Prostate gland (tissue), 2 donors: ENCODE measurements at places on chromosomes 1 and 21. TPM values are rescaled to one million over a fixed set of nuclear protein-coding genes. Genes with fewer than 3 reads are reported as not detected.

GRCh38 chr1:198106011-198106410 is 50.8 kb upstream of the NEK7 start:
- DNase-seq = no peak
- H3K4me3 ChIP-seq = no peak overlapping the region
- no peaks in the 10 kb centered on the region for H3K4me1 ChIP-seq
- no peaks in the 10 kb centered on the region for H3K36me3 ChIP-seq

DNA sequence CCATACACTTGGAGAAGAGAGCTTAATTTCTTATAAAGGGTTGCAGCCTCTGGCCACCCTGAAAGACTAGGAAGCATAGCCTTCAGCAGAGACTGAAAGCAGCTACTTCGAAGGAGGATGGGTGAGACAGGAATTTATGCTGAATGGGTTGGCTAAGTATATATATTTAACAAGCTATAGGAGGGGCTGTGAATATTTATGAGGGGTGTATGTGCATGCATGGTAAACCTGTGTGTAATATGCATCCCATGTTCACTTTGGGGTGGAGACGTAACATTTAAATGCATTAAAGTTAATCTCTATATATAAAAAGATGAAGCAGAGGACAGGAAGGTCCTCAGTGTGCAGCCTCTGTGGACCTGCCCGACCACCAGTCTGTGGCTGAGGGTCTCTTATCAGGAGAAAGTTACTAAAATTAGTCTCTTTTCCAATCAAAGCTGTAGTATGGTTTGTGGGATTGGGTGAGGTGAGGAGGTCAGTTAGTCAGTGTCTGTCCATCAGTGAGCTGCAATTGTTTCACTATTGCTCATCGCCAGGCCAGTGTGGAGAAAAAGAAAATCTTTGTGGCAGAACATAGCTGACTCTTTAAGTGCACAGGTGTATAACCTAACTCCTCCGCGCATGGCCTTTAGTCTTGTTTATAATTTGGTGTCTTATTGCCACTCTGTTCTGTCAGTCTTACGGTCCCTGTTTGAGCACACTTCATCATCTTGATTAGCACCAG is 35.4 kb upstream of the DSCAM start:
- H3K4me1 ChIP-seq = no peaks in the 10 kb centered on the region
- no peaks in the 10 kb centered on the region for H3K36me3 ChIP-seq
- no peak overlapping the region for H3K4me3 ChIP-seq
- no peak for DNase-seq
- no peak overlapping the region for H3K27ac ChIP-seq

DNA sequence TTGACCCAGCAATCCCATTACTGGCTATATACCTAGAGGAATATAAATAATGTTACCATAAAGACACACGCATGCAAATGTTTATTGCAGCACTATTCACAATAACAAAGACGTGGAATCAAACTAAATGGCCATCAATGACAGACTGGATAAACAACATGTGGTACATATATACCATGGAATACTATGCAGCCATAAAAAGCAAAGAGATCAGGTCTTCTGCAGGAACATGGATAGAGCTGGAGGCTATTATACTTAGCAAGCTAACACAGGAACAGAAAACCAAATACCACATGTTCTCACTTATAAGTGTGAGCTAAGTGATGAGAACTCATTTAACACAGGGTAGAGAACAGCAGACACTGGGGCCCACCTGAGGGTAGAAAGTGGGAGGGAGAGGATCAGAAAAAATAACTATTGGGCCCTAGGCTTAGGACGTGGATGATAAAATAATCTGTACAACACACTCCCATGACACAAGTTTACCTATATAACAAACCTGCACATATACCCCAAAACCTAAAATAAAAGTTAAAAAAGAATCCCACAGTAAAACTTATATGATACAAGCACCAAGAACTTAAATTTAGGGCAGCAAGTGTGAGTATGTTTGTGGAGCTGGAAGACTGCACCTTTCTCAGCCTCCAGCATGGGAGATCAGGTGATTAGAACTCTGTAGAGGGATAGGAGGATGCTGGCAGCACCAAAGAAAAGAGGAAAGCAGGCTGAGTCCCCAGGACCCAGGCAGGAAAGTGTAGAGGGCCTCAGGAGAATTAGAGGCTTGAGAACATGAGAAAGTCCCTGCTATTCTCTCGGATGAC is 320.8 kb upstream of the USP24 start:
- no peak for DNase-seq
- no peaks in the 10 kb centered on the region for H3K27me3 ChIP-seq
- no peak overlapping the region for H3K27ac ChIP-seq
- H3K4me1 ChIP-seq = no peaks in the 10 kb centered on the region

DNA sequence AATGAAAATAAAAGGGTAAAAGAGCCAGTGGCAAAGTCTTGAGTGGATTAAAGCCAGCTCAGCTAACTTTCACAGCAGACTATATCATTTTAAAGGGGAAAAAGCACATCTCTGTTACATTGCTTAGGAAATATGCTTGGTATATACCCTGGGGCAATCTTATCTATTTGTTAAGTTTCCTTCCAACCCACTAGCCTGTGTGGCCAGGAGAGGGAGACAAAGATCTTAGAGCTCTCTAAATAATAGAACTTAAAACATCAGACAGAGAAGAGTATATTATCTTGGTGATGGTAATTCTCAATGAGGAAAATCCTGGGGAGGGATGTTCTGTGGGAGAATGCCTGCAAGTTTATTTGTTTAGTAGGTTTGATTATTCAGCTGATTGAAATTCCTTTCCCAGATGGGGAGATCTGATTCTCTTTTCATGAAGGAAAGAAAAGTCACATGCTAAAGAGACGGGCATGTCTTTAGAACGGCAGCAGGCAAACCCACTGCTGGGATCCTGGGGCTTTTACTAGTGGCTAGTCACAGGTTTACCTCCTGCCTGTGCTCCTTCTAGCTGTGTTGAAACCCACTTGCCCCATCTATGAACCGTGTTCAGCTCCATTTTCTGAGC is 3.6 kb downstream of the KCNE2 start:
- H3K36me3 ChIP-seq = no peaks in the 10 kb centered on the region
- H3K4me1 ChIP-seq = no peaks in the 10 kb centered on the region
- no peak overlapping the region for H3K27ac ChIP-seq
- H3K4me3 ChIP-seq = no peak overlapping the region

DNA sequence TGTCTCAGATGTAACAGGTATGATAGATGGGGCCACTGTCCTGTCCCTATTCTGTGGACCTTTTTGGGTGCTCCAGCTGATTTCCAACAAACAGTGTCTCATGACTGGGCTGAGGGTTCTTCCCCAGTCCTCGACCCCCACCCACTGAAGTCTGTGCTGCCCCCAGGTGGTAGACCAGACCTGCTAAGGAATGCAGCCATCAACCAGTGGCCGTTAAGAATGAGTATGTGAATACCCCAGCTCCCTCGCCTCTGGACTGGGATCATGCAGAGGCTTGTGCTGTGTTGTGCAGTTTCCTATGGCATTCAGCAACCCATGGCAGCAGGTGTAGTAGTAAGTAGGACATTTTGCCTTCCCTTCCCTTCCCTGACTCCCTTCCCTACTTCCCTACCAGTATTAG is 183.1 kb upstream of the KAZN start:
- no peaks in the 10 kb centered on the region for H3K36me3 ChIP-seq
- H3K27ac ChIP-seq = no peak overlapping the region
- H3K27me3 ChIP-seq = no peaks in the 10 kb centered on the region
- no peak for DNase-seq
- H3K4me1 ChIP-seq = no peaks in the 10 kb centered on the region

- no peak for DNase-seq
- H3K27me3 ChIP-seq = no peaks in the 10 kb centered on the region
- H3K4me3 ChIP-seq = no peak overlapping the region
Measured at GRCh38 chr1:182145441-182145840, 83.9 kb upstream of the ZNF648 start.

GRCh38 chr1:116019653-116020253 is 43.4 kb downstream of the SLC22A15 start:
- DNase-seq = no peak
- no peak overlapping the region for H3K4me3 ChIP-seq
- H3K4me1 ChIP-seq = no peaks in the 10 kb centered on the region
- no peaks in the 10 kb centered on the region for H3K36me3 ChIP-seq

DNA sequence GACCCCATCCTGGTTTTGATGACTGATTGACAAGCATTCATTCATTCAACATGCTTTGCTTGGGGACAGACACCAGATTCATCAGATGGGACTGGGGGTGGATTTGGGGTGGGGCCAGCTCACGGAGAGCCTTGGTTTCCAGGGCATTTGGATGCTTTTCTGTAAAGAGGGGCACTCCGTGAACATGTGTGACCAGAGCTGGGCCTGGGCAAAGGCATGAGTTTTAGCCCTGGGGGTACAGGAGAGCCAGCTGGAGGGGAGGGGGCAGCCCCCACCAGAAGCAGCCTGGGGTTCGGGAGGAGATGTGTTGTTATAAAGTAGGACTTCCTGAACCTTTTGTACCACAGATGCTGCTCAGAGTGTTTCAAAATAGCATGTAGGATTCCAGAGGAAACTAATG is 99.7 kb downstream of the RIPK4 start:
- peaks cover 7% of the 10 kb centered on the region for H3K4me1 ChIP-seq
- no peaks in the 10 kb centered on the region for H3K36me3 ChIP-seq
- no peak for DNase-seq
- H3K27me3 ChIP-seq = no peaks in the 10 kb centered on the region
- no peak overlapping the region for H3K27ac ChIP-seq

DNA sequence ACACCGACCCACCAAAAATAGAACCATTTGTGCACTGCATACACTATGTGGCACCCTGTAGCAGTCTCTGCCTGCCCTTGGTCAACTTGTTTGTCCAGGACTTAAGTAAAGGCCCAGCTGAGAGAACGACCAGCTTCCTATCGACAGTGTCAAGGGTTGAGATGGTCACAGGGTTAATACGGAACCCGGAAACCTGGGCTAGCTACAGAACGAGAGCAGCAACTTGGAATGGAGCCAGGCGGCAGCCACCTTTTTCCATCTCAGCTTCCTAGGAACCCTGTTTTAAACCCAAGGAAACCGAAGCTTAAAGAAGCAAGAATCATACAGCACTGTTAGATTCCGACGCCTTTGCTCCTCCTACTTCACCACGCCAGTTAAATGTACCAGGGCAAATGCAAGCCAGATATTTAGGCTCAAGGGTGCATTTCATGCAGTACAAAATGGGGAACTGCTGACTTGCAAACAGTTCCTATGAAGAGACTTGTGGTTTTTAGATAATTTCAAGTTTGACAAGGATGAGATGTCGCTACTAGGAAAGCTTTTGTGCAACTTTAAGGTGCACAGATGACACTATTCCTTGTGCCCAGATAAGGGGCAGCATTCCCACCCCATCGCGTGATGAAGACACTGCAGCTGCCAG is 35.5 kb downstream of the SLC66A1 start:
- H3K4me3 ChIP-seq = no peak overlapping the region
- H3K36me3 ChIP-seq = no peaks in the 10 kb centered on the region
- DNase-seq = no peak

DNA sequence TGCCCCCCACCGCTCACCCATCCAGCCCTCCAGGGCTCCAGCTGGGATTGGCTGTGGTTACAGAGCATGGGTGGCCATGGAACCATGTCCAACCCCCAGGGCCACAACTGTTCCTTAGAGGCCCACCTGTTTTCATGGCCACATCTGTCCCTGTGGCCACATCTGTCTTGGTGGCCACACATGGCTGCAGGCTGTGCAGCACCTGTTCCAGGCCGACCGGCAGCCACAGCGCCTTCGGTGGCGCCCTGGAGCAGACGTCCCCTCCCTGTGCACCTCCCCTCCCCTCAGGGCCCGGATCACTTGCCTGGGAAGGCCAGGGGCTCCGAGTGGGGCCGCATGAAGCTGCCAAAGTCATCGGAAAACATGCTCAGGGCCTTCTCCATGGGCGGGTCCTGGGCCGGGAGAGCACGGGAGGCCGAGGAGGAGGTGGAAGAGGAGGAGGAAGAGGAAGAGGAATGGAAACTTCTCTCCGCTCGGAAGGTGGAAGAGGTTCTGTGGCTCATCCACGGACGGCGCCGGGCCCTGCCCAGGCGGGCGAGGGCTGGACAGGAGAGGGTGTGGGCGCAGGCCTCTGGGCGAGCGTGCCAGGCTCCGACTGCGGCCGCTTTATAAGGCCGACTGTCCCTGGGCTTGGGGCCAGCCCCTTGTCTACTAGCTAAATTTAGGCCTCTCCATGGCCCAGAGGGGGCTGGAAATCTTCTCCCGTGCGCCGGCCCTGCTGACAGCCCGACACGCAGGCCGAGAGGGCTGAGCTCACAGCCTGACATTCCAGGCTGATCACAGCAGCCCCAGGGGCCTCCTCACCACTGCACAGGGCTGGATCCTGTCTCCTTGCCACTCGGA is at the start of gene HSPB7:
HSPB7 (minus strand) TSS at position 583 of the 843 bp plus-strand sequence; CDS start at position 503, 80 bp downstream.
- no peaks in the 10 kb centered on the region for H3K27me3 ChIP-seq

DNA sequence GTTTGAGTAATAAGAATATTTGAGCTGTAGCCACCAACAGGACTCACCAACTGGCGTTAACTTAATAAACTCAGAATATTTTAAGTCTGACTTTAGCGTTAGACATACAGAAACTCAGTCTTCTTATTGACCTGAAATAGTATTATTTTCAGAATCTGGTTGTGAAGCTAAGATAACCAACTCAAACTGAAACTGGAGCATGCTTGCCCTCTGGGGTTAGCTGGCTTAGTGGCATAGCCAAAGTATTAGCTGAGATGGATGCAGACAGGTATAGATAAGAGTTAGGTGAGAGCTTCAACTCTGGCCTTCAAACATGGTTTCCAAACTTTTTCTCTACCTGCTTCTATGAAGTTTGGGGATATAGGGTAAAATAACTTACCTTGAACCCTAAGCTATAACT is 40.5 kb downstream of the AMY1C start:
- no peak for DNase-seq
- H3K4me1 ChIP-seq = no peaks in the 10 kb centered on the region
- no peak overlapping the region for H3K4me3 ChIP-seq
- no peak overlapping the region for H3K27ac ChIP-seq
- H3K36me3 ChIP-seq = no peaks in the 10 kb centered on the region

HES4 gene
- total RNA-seq = 45.8 TPM

OR2T35 gene
- not detected for total RNA-seq

CACNA1S gene
- total RNA-seq = 0.55 TPM

ADIPOR1 gene
- 86.0 TPM for total RNA-seq

GLIS1 gene
- 1.1 TPM for total RNA-seq
